ENCODE measurements at places on chromosomes 6 and 20. TPM values are rescaled to one million over a fixed set of nuclear protein-coding genes. Genes with fewer than 3 reads are reported as not detected.

- DNase-seq, result no peak
Observed at GRCh38 chr6:41637194-41638001, 870 bp upstream of the MDFI start.

DNA sequence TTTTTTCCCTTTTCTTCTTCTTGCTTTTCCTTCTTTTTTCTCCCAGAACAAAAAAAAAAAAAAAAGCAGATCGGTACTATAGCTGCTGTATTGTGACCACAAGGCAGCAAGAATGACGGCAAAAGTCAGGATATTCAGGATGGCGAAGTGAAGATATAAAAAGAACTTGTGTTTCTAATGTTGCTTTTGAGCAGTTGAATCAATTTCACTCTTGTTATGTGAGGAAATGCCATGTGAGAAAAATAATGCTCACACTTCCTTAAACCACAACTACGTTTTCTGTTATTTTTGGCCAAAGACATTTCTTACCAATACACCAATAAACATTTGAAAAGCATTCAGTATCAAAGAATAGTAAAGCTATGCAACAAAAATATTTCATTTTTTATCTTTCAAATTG, 510.5 kb downstream of the HACE1 start:
- no peak for DNase-seq

DNA sequence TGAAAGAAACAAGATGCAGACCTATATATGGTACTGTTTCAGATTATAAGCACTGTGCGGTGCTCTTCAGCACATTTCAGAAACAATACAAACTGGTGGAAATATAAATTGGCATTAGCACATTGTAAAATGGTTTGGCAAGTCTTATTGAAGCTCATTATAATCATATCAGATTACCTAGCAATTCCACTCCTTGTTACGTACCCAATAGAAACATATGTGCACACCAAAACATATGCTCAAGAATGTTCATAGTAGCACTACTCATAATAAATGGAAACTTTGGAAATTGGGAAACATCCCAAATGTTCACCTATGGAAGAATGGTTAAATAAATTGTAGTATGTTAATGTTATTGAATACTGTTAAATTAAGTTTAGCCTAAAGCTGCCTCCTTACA, 54.9 kb upstream of the PLEKHG1 start:
- DNase-seq, result no peak

- no peak for DNase-seq
Observed at GRCh38 chr20:56348746-56349145, 10.0 kb upstream of the FAM210B start.

DNA sequence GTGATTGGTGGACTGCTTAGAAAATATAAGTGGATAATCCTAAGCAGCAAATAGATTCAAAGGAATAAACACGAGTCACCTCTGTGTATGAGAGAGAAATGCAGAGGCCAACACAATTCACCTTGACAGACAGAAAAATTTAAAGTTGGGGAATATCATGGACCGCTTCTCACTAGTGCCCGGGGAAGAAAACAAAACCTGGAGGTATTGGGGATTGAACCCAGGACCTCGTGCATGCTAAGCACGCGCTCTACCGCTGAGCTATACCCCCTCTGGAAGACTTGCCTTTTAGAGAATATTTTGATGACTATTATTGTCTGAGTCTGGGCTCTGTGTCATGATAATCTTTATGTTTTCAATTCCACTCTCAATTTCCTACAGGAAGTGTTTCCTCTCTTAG, 111.9 kb downstream of the TRIM27 start:
- no peak for DNase-seq

GRCh38 chr20:32165836-32166545, 41.6 kb downstream of the PLAGL2 start:
- no peak for DNase-seq

DNA sequence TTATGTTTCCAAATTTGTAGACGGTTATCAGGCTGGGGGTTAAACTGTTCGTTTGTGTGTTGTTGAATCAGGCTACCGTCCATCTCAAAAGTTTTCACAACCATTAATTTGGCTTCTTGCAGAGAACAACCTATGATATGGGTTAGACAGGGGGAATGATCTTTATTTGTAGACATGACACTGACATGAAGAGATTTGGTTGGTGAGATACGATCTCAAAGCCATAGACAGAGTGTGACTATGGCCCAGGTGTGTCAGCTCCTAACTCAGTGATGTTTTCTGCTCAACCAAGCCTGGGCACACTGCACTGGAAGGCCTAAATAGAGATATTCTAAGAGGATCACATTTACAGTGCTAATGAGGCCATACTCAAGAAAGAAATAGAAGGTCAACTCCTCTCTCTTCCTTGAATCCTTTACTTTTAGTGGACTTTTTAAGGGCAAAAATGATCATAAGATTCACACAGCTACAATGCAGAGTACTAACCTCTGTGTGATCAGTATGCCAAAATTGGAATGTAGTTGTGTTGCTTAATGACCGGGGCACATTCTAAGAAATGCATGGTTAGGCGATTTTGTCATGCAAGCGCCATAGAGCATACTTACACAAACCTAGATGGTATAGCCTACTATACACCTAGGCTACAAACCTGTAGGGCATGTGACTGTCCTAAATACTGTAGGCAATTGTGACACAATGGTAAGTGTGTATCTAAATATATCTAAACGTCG, 17.6 kb upstream of the SNRNP48 start:
- DNase-seq, result no peak

- DNase-seq, result no peak
Observed at GRCh38 chr20:717832-718231, 42.2 kb upstream of the SCRT2 start.

DNA sequence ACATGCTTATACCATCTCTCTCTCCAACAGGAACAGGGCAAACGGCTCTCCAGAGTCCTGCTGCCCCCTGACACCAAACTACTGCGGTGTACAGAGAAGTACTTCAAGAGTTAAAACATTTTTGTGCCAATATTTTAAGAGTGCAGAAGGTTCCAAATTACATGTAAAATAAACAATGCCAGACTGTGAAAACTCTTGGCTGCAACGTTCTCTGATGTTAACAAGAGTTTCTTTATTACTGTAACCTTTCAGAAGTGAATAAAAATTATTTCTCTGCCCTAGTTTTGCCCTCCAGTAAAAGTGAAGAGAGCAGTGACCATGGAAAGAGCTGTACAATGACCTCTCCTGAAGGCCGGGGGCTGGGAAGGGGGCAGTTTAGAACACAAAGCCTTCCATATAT, 41.4 kb upstream of the FAM83C start:
- no peak for DNase-seq

Gene KCNK16
- polyA plus RNA-seq, result not detected

Gene AVP
- not detected for polyA plus RNA-seq
